Skin of body (tissue), 3 donors: ENCODE measurements at places on chromosomes 7 and 10. TPM values are rescaled to one million over a fixed set of nuclear protein-coding genes. Genes with fewer than 3 reads are reported as not detected.
A peak's percentile ranks its signal among the peaks of the same experiment; 100 is the strongest.

NXPH1 gene
- total RNA-seq: 0.10 TPM

PIP gene
- not detected for total RNA-seq

- no peak for DNase-seq
Measured at GRCh38 chr10:20847512-20847911, 49.6 kb downstream of the NEBL start.

SLC26A3 gene
- total RNA-seq: not detected

FGFBP3 gene
- total RNA-seq: 1.2 TPM

DNA sequence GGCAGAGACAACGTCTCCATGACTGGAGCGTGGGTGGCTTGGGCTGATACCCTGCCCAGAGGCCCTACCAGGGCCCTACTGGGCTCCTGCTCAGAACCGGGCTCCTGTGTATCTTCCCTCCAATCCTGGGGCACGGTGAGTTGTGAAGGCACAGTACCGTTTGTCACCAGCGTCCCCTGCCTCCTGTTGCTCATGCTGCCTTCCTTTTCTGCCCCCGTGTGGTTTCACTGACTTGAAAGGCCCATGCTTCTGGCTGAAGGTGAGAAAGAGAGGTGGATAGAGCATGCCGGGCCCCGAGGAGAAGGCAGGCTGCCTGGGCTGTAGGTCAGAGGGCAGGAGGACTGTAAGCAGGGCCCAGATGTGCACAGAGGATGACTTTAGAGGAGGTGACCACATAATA is 9.1 kb upstream of the DMBT1 start:
- no peak for DNase-seq

ZNF804B gene
- total RNA-seq: not detected

DNA sequence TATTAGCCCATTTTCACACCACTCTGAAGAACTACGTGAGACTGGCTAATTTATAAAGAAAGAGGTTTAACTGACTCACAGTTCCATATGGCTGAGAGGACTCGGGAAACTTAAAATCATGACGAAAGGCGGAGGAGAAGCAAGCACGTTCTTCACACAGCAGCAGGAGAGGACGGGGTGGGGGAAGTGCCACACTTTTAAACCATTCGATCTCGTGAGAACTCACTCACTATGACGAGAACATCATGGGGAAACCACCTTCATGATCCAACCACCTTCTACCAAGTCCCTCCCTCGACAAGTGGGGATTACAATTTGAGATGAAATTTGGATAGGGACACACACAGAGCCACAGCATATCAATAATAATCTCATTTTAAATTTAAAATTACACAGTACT is 80.2 kb downstream of the VWDE start:
- no peak for DNase-seq

GRCh38 chr7:36310897-36311296 is 78.8 kb upstream of the ANLN start:
- DNase-seq: no peak

- no peak for DNase-seq
Measured at GRCh38 chr10:11853468-11853867, 30.3 kb downstream of the PROSER2 start.

DNA sequence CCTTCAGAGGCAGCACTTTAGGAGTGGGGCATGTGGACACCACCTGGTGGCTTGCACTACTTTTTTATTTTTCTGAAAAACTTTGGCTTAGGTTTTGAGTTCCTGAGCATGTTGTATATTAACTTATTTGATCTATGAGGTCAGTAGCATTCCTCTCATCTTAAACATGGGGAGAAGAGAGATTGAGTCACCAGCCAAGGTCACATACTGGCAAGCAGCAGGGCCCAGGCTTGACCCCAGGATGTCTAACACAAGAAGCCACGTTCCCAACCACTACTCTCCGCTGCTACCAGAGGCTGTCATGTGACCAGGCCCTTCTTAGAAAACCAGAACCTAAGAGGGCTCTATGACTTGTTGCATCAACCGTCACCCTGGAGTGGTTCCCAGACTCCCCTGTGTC is 210.3 kb upstream of the GPR26 start:
- no peak for DNase-seq

DNA sequence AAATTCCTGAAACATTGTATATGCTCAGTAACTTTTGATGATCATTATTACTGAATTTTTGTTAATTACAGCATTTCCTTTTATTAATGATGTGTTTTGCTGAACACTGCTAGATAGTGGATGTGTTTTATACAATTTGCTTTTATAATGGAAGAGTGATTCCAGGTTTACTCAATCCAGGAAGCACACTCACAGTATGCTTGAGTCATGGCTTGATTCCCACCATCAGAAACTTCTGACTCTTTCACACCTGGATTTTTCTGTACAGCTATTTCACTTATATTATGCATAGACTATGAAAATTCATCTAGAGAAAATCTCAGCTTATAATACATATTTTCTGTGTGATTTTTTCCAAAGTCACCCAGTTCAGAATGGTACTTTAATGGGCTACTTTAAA is 1040.9 kb downstream of the GRM8 start:
- no peak for DNase-seq

DNA sequence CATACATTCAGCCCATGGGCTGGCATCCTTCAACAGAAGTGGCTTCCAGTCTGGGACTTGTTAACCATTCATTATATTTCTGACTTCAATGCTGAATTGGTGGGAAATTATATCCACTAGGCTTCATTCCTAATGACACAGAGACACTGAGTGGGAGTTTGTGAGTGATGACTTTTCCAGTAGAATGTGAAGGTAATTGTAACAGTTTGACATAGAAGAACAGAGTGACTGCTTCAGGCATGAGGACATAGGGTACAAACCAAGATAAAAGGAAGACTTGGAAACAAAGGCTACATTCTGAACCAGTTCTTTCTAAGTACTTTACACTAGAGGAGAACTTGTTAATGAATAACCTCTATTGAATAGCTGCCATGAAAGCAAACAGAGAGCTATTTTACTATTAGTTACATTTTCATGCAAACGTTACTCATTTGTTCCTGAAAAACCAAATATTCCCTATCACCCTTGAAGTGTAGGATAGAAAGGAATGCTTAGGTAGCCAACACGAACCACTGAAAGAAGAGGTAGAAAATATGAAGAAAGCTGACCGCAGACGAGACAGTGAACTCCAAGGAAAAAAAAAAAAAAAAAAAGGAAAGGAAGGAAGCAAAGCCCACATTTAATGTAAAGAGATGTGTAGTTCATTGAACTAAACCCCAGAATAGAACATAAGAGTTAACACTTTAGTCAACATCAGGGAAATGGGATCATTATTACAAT is 237.0 kb upstream of the SEMA3C start:
- peak; percentile 3 for DNase-seq

DNA sequence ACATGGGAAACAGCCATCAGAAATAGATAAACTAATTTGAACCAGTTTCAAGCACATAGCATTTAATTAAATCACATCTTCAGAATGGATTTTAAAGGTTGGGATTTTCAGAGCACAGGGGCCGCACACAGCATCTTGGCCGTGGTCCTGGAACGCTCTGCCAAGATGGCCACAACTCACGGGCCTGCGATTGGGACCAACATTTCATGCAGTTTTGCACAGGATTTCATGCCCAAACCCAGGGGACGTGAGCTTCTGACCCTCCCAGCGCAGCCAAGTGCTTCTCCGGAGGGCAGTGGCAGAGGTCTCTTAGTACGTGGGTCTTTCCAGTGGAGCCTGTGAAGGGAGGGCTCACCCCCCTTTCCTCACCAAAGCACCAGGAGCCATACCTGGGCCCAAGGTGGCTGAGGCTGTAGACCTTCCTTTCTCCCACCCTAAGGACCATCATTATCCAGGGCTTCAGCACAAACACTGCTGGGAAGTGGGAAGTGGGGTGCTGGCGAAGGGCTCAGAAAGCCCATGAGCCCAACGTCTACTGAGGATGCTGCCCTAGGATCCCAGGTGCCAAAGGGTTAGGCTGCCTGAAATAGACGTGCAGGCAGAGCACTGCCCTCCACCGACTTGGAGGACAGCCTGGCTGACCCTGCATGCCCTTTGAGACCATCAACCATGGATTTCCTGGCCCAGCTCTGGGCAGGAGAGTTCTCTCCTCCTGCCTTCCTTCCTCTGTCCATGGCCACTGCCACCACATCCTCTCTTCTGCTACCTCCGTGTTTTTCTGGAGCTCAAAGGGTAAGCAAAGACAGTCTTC is 611.2 kb upstream of the MGMT start:
- DNase-seq: no peak
